ENCODE measurements at places on chromosomes 12 and 14. TPM values are rescaled to one million over a fixed set of nuclear protein-coding genes. Genes with fewer than 3 reads are reported as not detected.

DNA sequence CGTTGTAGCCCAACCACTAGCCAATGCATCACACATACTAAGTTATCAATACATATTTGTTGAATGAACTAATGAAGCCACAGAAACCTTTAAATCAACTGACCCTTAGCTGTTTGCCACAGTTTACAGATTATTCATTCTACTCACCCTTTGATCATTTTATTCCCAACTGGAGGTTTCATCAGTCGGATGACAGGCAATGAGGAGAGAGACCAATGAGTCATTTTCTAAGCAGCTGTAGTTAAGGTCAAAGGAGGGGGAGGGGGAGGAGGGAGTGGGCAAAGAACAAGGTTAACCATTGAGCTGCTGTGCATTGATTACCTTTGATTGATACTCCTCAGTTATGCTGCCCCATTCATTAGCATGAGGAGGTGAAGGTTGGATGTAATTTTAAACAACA, 469.5 kb downstream of the VRK1 start:
- DNase-seq, result no peak
- no peak overlapping the region for H3K4me3 ChIP-seq
- H3K36me3 ChIP-seq, result no peaks in the 10 kb centered on the region
- H3K4me1 ChIP-seq, result no peaks in the 10 kb centered on the region
- no peaks in the 10 kb centered on the region for H3K27me3 ChIP-seq
- no peak overlapping the region for H3K27ac ChIP-seq

DNA sequence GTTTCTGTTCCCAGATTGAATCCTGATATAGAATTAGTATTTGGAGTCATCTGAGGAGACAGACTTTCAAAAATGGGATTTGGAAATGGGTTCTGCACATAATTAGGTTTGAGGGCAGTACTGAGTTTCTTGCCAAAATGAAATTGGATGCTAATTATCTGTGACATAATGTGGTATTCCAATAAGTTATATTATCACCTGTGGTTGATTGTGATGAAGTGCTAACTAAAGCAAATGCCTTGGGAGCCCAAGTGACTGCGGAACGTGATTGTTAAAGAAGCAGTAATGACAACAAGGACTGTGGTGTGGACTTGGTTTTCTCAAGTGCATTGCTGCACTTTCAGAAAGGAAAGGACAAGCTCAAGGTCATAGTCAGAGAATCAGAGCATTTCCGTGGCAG, 337.0 kb downstream of the IPO8 start:
- H3K4me3 ChIP-seq, result no peak overlapping the region
- H3K27ac ChIP-seq, result peak overlapping the region; percentile 53
- H3K36me3 ChIP-seq, result no peaks in the 10 kb centered on the region
- no peaks in the 10 kb centered on the region for H3K27me3 ChIP-seq
- H3K4me1 ChIP-seq, result no peaks in the 10 kb centered on the region
- DNase-seq, result no peak

The SIX4 gene
- total RNA-seq, result 4.1 TPM

DNA sequence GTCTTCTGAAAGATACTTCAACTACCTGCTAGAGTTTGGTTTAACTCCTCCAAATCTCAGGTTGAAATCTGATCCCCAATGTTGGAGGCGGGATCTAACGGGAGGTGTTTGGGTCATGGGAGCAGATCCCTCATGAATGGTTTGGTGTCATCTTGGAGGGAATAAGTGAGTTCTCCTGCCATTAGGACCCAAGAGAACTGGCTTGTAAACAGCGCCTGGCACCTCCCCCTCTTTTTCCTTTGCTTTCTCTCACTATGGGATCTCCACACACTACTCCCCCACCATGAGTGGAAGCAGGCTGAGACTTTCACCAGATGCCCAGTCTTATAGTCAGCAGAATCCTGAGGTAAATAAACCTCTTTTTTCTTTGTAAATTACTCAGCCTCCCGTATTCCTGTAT, 2.5 kb downstream of the CNIH1 start:
- H3K4me3 ChIP-seq, result no peak overlapping the region
- no peaks in the 10 kb centered on the region for H3K27me3 ChIP-seq
- H3K4me1 ChIP-seq, result no peaks in the 10 kb centered on the region
- no peak overlapping the region for H3K27ac ChIP-seq
- no peak for DNase-seq
- H3K36me3 ChIP-seq, result no peaks in the 10 kb centered on the region

The SELPLG gene
- 3.7 TPM for total RNA-seq

Measured in right atrium auricular region (tissue), 2 donors.